ENCODE measurements at places on chromosomes 13 and 19. TPM values are rescaled to one million over a fixed set of nuclear protein-coding genes. Genes with fewer than 3 reads are reported as not detected.

- H3K27me3 ChIP-seq: no peaks in the 10 kb centered on the region
- H3K4me3 ChIP-seq: no peak overlapping the region
- H3K27ac ChIP-seq: no peak overlapping the region
- no peaks in the 10 kb centered on the region for H3K36me3 ChIP-seq
- H3K4me1 ChIP-seq: no peaks in the 10 kb centered on the region
- DNase-seq: no peak
Measured at GRCh38 chr13:100828226-100828625, 153.6 kb upstream of the TMTC4 start.

DNA sequence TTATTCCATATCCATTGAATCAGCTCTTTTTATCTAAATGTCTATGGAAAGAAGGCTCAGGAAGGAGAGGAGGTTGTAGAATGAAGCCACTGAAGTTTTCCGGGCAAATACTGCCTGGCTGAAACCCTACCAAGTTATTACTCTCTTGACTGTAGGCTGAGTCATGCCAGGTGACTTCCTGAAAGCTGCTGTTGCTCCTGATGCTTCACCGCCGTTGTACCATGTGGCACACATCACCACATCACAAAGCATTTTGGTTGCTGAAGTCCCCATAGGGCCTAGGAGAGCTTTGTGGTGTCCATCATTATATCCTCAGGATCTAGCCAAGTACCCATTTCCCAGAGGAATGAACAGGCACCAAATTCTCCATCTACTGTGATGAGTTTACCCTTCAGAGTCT is 11.1 kb upstream of the TDRD12 start:
- H3K36me3 ChIP-seq: peaks cover 68% of the 10 kb centered on the region
- no peak overlapping the region for H3K27ac ChIP-seq
- no peaks in the 10 kb centered on the region for H3K27me3 ChIP-seq
- no peaks in the 10 kb centered on the region for H3K4me1 ChIP-seq
- H3K4me3 ChIP-seq: no peak overlapping the region

GRCh38 chr19:28961772-28962500 is 251.0 kb downstream of the UQCRFS1 start:
- H3K4me1 ChIP-seq: no peaks in the 10 kb centered on the region
- H3K27me3 ChIP-seq: no peaks in the 10 kb centered on the region
- H3K4me3 ChIP-seq: no peak overlapping the region
- DNase-seq: no peak
- H3K36me3 ChIP-seq: no peaks in the 10 kb centered on the region

GRCh38 chr13:94435604-94436226 is 43.8 kb downstream of the DCT start:
- H3K4me1 ChIP-seq: no peaks in the 10 kb centered on the region
- H3K27ac ChIP-seq: no peak overlapping the region
- no peak for DNase-seq
- no peak overlapping the region for H3K4me3 ChIP-seq
- no peaks in the 10 kb centered on the region for H3K27me3 ChIP-seq
- H3K36me3 ChIP-seq: no peaks in the 10 kb centered on the region

DNA sequence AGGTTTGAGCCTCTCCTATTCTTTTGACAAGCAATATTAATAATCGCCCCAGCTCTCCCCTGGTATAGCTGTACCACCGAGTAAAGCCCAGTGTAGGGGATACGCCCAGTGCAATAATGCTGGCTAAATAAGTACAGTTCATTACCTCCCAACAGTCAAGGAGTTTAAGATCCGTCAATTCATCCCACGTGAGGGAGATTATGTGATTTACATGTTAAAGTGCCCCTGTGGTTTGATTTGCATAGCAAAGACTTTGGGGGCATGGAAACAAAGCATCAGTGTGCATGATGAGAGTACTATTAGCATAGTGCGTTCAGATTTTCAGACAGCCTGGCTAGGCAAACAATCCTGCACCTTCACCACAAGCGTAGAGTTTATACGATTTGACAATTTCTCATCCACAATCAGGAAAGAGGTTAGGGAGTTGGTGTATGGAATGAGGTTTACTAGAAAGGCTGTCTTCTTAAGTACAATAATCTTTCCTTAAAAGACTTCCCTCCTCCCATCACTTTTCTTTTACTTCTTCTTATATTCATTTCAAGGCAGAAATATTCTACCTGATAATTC is 754.0 kb downstream of the DIAPH3 start:
- no peaks in the 10 kb centered on the region for H3K36me3 ChIP-seq
- DNase-seq: no peak
- H3K27me3 ChIP-seq: no peaks in the 10 kb centered on the region
- no peak overlapping the region for H3K27ac ChIP-seq

- no peak for DNase-seq
- H3K27me3 ChIP-seq: no peaks in the 10 kb centered on the region
- H3K36me3 ChIP-seq: peaks cover 74% of the 10 kb centered on the region
- H3K4me3 ChIP-seq: no peak overlapping the region
Measured at GRCh38 chr19:51891193-51891747, 3.5 kb upstream of the ZNF577 start.

GRCh38 chr13:112077729-112078128 is 10.8 kb downstream of the SOX1 start:
- no peaks in the 10 kb centered on the region for H3K36me3 ChIP-seq
- H3K4me3 ChIP-seq: no peak overlapping the region
- DNase-seq: no peak
- no peak overlapping the region for H3K27ac ChIP-seq
- peaks cover 12% of the 10 kb centered on the region for H3K4me1 ChIP-seq
- H3K27me3 ChIP-seq: peaks cover 88% of the 10 kb centered on the region

- no peaks in the 10 kb centered on the region for H3K36me3 ChIP-seq
- DNase-seq: no peak
- H3K4me3 ChIP-seq: no peak overlapping the region
- H3K27ac ChIP-seq: no peak overlapping the region
Measured at GRCh38 chr19:10862561-10863106, 8.7 kb upstream of the CARM1 start.

- H3K27ac ChIP-seq: no peak overlapping the region
- H3K27me3 ChIP-seq: no peaks in the 10 kb centered on the region
- peaks cover 31% of the 10 kb centered on the region for H3K36me3 ChIP-seq
Measured at GRCh38 chr13:100636441-100636840, 38.2 kb downstream of the TMTC4 start.

- H3K4me3 ChIP-seq: no peak overlapping the region
- DNase-seq: no peak
- H3K27me3 ChIP-seq: no peaks in the 10 kb centered on the region
- H3K4me1 ChIP-seq: no peaks in the 10 kb centered on the region
Measured at GRCh38 chr13:38702669-38703068, 15.8 kb downstream of the FREM2 start.

DNA sequence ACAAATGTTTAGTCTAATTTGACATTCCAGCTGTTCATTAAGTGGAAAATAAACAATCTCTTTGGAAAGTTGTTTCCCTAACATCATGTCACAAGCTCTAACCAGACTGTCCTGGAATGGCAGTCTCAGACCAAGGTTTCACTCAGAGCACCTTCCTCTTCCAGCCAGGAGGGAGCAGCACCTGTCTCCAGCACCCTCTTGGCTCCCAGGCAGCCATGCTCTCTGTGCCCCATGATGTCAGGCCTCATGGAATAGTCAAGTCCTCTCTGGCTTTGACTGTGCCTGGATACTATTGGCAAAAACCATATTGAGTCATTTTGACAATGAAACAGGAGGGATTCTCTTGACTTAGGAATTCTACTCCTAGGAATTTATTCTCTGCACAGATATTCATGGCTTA is 171.4 kb downstream of the OXGR1 start:
- no peaks in the 10 kb centered on the region for H3K27me3 ChIP-seq
- H3K4me1 ChIP-seq: no peaks in the 10 kb centered on the region
- DNase-seq: no peak
- no peak overlapping the region for H3K4me3 ChIP-seq
- H3K36me3 ChIP-seq: no peaks in the 10 kb centered on the region
- no peak overlapping the region for H3K27ac ChIP-seq

DNA sequence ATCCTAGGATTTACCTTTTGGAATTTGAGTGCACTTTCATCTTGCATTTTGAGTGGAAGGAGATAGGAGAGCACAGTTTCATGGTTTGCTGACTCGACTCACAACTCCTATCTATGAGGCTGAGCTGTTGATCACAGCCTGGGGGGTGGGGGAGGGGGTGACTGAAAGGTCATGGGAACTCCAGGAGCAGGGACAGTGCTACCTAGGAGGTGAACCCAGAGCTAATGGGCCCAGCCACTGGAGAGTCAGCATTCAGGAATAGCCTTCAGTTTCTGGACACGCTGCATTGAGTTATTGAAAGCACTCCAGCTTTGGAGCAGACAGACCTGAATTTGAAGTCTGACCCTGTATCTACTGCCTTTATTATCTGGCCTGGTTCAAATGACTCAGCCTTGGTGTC is 339.9 kb downstream of the SLC7A1 start:
- no peak overlapping the region for H3K4me3 ChIP-seq
- no peaks in the 10 kb centered on the region for H3K27me3 ChIP-seq
- DNase-seq: no peak
- no peaks in the 10 kb centered on the region for H3K36me3 ChIP-seq

DNA sequence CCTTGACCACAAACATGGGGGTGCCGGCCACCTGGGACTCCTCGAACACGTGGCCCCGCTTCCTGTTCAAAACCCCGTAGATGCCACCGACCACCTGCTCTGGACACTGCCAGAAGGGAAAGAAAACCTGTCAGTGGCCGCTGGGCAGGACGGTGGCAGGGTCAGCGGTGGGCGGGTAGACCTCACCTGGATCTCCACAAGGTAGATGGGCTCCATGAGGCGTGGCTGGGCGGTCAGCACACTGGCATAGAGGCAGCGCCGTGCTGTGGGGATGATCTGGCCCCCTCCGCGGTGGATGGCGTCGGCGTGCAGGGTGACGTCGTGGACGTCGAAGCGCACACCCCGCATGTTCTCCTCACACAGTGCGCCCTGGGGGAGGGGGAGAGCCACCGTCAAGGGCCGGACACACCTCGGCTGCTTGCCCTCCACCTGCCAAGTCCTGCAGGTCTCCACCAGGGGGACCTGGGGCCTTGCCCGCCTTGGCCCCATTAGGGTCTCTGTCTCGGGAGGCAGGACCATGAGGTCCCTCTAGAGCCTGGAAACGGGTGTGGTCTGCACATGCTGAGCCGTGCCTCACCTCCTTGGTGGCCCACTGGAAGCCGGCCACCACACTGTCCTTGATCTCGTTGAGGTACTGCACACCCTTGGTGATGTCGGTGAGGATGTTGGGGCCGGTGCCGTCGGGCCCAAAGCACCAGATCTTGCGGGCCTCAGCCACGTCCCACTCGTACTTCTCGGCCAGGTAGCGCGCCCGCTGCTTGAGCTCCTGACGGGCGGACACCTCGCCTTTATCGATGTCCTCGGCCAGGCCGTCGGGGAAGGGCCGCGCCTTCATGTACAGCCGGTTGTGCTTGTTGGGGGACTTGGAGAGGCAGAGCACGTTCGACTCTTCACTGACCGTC is 6.6 kb upstream of the DAPK3 start:
- no peaks in the 10 kb centered on the region for H3K4me1 ChIP-seq
- H3K36me3 ChIP-seq: peaks cover 81% of the 10 kb centered on the region
- H3K27me3 ChIP-seq: no peaks in the 10 kb centered on the region
- no peak for DNase-seq
- no peak overlapping the region for H3K4me3 ChIP-seq
- H3K27ac ChIP-seq: no peak overlapping the region

DNA sequence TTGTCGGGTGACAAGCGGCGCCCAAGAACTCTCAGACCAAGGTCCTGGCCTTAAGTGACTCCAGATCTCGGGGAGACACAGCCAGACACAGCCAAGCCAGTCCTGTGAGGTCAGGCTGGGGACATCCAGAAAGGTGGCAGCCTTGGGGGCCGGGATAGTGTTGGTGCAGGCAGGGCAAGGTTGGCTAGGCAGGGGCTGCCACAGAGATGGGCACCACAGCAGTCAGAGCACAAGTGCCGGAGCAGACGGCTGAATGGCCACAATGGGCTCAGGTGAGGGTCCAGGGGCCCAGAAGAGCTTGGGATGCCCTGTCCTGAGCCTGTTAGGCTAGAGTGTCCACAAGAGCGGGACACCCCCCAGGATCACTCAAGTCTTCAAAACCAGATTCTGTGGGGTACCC is 32.2 kb downstream of the MAU2 start:
- no peak overlapping the region for H3K27ac ChIP-seq
- no peaks in the 10 kb centered on the region for H3K27me3 ChIP-seq
- H3K36me3 ChIP-seq: no peaks in the 10 kb centered on the region
- H3K4me3 ChIP-seq: no peak overlapping the region

DNA sequence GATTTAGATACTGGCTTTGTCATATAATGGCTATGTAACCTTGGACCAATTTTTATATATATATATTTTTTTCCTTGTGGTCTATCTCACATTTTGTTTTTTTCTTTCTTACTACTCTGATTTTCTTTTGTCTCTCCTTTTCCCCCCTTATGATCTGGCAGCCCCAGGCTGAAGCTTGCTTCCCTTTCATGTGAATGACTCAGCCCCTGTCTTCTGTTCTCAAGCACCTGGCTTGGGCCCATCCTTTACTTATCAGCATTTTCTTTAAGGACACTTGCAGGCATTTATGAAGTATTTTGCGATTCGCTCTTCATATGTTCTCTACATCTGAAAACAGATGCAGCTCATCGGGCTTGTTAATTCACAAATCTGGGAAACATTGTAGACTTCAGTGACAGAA is 163.6 kb downstream of the SPRY2 start:
- no peaks in the 10 kb centered on the region for H3K4me1 ChIP-seq
- no peak for DNase-seq
- H3K27me3 ChIP-seq: no peaks in the 10 kb centered on the region
- H3K27ac ChIP-seq: no peak overlapping the region
- H3K36me3 ChIP-seq: no peaks in the 10 kb centered on the region

- H3K27me3 ChIP-seq: no peaks in the 10 kb centered on the region
- DNase-seq: no peak
- H3K27ac ChIP-seq: no peak overlapping the region
Measured at GRCh38 chr19:15317392-15318071, 14.8 kb downstream of the BRD4 start.

GRCh38 chr13:110354715-110355473 is 47.8 kb downstream of the COL4A2 start:
- peaks cover 13% of the 10 kb centered on the region for H3K4me1 ChIP-seq
- no peak overlapping the region for H3K4me3 ChIP-seq
- no peaks in the 10 kb centered on the region for H3K27me3 ChIP-seq
- H3K27ac ChIP-seq: no peak overlapping the region

Gene KIR3DL1
- polyA plus RNA-seq: not detected

Gene JSRP1
- polyA plus RNA-seq: not detected

Gene POSTN
- polyA plus RNA-seq: 24.2 TPM

Gene CASP14
- polyA plus RNA-seq: not detected

Gene ENOX1
- polyA plus RNA-seq: 2.0 TPM

Gene MYO16
- polyA plus RNA-seq: 0.72 TPM

Gene MRPL54
- polyA plus RNA-seq: 153 TPM

Gene TSC22D1
- polyA plus RNA-seq: 116 TPM
